Upper lobe of right lung (tissue), 1 donor: ENCODE measurements at places on chromosomes 2 and 18.

- no peak for DNase-seq
Observed at GRCh38 chr2:206557321-206557720, 85.0 kb upstream of the FAM237A start.

GRCh38 chr2:66574701-66575624, 140.0 kb downstream of the MEIS1 start:
- DNase-seq, result no peak

GRCh38 chr18:48031641-48032040, 101.2 kb upstream of the SMAD2 start:
- DNase-seq, result peak; percentile 40

DNA sequence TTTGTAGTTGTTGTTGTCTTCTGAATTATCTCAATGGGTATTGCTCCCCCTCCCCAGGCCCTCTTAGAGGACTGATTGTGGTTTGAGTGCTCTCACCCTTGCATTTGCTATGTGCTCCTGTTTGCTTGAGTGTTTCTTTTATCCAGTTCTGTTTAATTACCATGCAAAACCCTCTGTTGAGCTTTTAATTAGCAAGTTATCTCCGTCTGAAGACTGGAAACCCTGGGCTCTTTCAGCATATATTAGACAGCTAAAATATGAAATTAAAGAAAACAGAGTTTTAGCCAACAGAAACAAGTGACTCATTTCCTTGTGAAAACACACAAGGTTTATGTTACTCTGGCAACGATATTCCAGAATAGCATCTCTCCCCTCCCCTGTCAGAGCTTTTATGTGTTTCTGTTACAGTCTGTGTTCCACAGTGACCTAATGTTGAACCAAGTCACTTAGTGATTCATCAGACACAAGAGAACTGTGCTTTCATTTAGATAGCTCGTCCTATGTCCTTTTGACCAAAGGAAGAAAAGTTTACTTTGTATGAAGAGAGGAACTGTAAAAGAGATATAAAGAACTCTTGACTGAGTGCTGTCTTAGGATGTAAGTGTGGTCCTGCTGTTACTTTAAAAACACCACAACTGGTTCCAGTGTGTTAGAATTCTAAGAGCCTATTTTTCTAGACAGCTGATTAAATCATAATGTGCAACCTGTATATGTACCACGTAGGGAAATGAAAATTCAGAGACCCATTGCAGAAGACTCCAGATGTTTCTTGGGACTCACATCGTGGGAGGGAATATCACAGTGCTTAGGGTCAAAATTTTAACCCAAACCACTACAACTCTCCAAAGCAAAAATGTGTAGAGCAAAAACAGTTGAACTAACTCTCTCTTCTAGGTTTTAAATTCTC, 172.8 kb upstream of the RBMS1 start:
- DNase-seq, result no peak

DNA sequence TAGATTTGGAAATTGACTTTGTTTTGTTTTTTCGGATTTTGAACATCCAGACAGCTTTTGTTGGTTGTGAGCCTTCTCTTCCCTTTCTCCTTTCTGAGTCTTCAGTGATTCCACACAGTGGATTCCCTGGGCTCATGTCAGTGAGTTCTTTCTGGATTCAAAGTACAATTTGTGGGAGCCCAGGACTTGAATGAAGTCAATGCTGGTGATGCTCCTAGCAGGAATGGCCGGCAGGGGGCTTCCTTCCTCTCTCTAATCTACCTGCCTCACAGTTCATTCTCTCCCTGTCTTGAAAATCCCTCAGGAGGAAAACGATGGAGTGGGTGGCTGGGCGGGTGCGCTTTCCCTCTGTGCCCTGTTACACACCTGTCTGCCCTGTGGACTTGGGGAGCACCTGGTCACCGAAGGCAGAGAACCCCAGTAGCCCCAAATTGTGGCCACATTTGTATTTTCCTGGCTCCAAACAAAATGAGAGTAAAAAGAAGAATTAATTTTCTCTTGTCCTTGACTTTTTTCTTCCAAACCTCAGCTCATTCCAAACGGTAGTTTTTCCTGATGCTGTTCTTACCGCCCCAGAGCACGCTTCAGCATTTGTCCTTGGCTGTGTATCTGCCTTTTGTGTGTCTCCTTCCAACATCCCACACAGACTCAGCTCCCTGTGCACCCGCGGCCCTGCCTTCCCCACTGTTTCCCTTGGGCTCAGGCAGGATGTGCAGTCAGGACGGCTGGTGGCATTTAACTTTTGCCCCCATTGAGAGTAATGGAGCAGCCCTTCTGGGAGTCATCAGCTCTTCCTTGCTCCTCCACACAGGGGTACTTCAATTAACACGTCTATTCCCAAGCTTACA, 86.6 kb downstream of the MARCO start:
- DNase-seq, result peak; percentile 75

- DNase-seq, result no peak
Observed at GRCh38 chr2:69201259-69201658, 185.8 kb downstream of the GFPT1 start.

DNA sequence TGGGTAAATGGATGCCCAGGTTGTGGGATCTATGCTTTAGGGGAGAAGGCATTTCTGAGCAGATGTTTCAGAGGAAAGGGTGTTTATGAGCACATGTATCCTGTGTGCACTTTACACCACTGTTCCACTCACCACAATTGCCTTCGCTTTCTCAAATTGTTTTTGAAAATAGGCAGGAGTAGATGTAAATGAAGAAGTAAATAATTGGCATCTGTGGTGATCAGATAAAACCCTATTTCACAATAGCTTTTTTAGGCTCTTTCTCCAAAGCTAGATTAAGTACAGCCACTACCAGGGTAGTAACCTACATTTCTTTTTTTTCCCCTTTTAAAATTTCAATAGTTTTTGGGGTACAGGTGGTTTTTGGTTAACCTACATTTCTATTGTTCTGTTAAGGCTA, 40.6 kb downstream of the TMEM178A start:
- no peak for DNase-seq

GRCh38 chr2:101682311-101682710, 15.2 kb upstream of the MAP4K4 start:
- DNase-seq, result no peak

DNA sequence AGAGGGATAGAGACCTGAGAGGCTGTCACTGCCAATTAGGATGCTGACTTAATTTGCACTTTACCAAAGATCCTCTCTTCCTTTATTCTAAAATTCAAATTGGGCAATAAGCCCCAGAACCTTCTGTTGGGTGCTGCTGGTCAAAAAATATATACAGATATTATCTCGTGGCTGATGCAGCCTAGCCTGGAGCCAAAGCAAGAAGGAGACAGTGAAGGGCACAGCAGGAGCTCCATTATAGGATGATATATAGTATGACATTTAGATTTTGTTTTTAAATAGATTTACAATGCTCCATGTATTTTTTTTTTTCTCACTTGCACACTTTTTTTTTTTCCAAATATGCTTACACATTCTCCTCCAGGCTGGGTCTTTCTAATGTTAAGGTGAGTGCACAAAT, 579.3 kb downstream of the PIK3C3 start:
- no peak for DNase-seq

DNA sequence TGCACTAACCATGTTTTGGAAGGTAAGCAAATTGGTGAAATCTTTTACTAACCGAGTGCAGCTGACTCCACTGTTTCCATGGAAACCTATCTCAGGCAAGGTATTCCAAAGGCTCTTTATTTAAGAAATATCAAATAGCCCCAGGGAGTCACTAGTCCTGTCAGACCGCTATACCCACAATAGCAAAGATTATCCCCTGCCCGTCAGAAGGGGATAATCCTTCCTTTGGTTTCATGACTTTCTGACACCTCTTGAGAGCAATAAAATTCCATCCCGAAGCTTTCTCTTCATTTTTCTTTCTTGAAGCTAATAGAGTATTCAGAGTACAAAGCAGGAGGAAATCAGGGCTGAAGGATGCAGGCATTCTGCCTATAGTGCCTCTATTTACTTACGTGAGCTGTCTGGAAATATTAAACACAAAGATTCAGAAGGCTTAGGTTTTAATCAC, 34.7 kb upstream of the MAP2 start:
- DNase-seq, result no peak

- DNase-seq, result no peak
Observed at GRCh38 chr2:201233812-201234662, 26.3 kb upstream of the CASP8 start.

DNA sequence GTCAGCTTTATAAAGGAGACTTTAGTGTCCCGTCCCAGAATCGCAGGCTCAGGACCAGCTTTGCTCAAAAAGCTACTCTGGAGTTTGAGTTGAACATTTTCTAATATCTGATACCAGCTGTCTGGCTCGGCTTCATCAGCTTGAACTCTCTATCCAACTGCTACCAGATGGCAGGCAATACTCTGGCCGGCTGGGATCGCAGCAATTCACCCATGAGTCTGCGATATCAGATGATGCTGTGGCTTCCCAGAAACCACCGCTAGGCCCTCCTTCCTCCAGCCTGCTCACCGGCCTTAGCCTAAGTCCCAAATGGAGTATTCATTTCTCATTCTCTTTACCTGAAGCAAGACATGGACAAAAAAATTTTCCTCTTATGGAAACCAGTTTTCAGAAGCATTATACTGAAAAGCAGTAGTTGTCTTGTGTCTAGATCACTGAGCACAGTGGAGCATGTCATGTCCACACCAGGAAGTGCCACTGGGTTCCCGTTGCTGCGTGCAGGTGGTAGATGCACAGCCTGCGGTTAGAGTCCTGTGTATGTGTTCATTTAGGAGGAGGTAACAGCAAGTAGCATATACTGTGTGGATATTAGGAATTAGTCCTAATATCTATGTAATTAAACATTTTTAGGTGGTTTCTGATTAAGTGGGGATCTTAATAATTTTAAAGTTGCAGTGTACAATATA, 162.0 kb upstream of the SOX11 start:
- no peak for DNase-seq

- DNase-seq, result no peak
Observed at GRCh38 chr2:217816396-217816869, 186.4 kb downstream of the TNS1 start.

GRCh38 chr2:42859791-42860190, 67.4 kb upstream of the HAAO start:
- DNase-seq, result no peak

DNA sequence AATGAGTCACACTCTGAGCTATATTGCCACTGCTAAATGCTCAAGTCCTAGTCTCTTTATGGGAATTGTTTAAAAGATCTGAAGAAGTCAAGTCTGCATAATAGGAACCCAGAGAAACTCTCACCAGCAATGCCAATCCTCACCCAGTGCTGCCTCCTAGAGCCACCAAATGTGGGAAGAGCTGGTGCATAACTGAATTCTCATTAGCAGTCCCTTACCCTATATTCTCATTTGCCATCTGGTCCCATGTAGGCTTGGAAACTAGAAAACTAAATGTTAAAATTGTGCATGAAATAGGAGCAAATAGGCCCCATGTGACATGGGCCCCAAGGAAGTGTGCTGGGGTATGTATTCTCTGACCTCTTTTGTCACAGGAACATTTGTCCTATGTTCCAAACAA, 224.4 kb upstream of the SMAD2 start:
- no peak for DNase-seq

- no peak for DNase-seq
Observed at GRCh38 chr2:103963146-103963725, 890.7 kb upstream of the POU3F3 start.

DNA sequence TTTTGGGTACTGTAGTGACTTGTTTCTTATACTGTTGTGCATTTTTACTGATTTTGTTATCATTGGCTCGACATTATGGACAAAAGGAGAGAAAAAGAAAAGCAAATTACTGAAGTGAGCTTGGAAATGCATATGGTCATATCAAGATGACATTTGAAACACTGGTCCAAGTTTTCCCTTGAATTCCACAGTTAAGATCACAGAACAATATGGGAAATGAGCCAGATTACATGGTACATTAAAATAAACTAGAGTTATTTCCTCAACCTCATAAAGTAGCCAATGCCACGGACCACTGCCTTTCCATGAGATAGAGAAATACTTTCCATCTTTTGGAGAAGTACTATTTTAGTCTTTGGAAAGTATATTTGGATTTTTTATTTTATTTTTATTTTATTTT, 62.0 kb upstream of the SGPP2 start:
- no peak for DNase-seq

- no peak for DNase-seq
Observed at GRCh38 chr2:76998704-76999103, 523.5 kb downstream of the LRRTM4 start.

DNA sequence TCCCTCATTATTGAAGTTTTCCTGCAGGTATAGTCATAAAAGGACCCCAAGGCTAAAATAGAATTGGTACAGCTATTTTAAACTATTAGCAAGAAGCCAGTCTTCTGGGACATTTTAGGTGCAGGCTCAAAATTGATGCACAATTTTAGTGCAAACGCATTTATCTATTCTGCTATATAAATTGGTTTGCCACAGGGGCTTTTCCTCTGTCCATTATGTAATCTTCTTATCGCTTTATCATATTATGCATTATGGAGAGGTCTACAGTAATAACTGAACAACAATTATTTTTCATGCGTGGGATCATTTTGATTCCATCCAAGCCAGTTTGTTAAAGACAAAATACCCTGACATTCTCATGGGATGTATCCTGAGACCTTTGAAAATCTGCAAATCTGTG, 54.6 kb downstream of the RBM43 start:
- no peak for DNase-seq

- no peak for DNase-seq
Observed at GRCh38 chr2:43099797-43100196, 126.6 kb downstream of the ZFP36L2 start.

DNA sequence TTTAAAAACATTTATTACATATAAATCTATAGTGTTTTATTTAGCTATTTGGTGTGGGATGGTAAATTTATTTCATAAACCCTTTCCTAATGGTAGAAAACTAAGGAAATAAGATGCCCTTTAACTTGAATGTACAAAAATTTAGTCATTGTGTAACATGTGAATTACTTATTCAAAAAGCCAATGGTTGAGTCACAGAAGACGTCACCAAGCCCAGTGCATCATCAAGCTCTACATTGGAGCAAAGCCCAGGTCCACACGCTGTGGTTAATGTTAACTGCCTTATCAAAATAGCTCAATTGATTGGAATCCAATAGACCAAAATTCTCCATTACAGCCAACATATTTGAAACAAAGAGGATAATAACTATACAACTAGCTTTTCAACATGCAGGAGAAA, 145.5 kb upstream of the LYPD1 start:
- DNase-seq, result no peak

- no peak for DNase-seq
Observed at GRCh38 chr2:208112969-208113368, 11.4 kb downstream of the CRYGD start.

- DNase-seq, result no peak
Observed at GRCh38 chr18:45228796-45229388, 386.4 kb upstream of the SLC14A2 start.

GRCh38 chr2:159879051-159879604, 81.1 kb upstream of the CD302 start:
- no peak for DNase-seq

GRCh38 chr18:8140841-8141501, 468.3 kb upstream of the RAB12 start:
- no peak for DNase-seq

- no peak for DNase-seq
Observed at GRCh38 chr2:224417361-224417729, 15.4 kb upstream of the FAM124B start.

- DNase-seq, result no peak
Observed at GRCh38 chr2:11072550-11072949, 82.7 kb upstream of the SLC66A3 start.

GRCh38 chr2:524442-524841, 152.8 kb downstream of the TMEM18 start:
- DNase-seq, result no peak
